ENCODE measurements at places on chromosomes 1 and 21.

GRCh38 chr1:200890818-200891773, 3.6 kb upstream of the INAVA start:
- no peak for DNase-seq

DNA sequence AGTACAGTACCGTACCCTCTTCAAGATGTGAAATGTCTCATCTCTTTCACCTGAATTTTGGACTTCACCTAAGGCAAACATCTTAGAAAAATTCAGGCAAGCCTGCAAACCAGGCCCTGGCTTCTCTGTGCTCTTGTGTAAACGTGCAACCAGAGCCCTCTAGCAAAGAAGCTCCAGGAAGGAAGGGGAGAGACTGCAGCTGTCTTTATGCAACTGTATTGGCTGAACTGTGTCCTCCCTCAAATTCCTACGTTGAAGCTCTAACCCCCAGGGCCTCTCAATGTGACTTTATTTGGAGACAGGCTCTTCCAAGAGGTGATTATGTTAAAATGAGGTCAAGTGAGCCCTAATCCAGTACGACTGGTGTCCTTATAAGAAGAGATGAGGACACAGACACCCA, 60.3 kb downstream of the SLC45A1 start:
- DNase-seq: no peak

- DNase-seq: no peak
Measured at GRCh38 chr1:243244432-243244841, 10.6 kb downstream of the CEP170 start.

GRCh38 chr1:2400950-2401649, 9.5 kb downstream of the RER1 start:
- no peak for DNase-seq

GRCh38 chr1:116345011-116345410, 28.0 kb upstream of the ATP1A1 start:
- DNase-seq: no peak

DNA sequence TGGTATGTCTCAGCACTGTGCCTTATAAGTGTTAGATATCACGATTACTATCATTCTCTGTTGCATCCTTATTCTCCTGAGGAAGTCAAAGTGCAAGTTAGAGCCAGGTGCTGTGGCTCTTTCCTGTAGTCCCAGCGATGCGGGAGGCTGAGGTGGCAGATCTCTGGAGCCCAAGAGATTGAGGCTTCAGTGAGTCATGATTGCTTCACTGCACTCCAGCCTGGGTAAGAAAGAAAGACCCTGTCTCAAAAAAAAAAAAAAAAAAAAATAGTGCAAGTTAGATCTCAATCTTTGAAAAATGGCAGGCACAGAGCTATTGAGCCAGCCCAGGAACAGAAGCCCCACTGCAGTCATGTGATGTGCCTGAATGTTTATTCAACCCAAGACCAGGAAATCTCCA, 147.8 kb upstream of the POGK start:
- DNase-seq: no peak

DNA sequence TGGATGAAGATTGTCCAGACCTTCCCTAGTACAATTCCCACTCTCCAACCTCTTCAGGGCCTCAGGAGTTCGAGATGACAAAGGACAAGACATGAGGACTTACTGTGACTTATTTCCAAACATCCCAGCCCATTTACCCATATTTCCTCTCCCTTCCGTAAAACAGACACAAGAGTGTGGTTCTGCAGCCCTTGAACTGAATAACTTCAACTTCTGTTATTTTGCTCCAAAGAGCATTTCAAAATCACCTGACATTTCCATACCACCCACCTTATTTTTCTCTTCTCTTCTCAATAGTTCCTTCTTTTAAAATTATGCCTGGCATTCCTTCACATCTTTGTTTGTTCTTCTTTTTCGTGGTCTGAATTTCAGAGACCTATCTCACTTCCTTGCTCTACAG, 8.7 kb upstream of the OR10K2 start:
- DNase-seq: no peak

Data from SW 1271 (cell line).